Activated T-cell treated with anti-CD3 and anti-CD28 coated beads, Interleukin-2, amount 50 U/mL, for 4 hours (primary cell): ENCODE measurements at places on chromosomes 4 and X.

- no peak for DNase-seq
Measured at GRCh38 chrX:55783723-55784122, 66.2 kb downstream of the RRAGB start.

DNA sequence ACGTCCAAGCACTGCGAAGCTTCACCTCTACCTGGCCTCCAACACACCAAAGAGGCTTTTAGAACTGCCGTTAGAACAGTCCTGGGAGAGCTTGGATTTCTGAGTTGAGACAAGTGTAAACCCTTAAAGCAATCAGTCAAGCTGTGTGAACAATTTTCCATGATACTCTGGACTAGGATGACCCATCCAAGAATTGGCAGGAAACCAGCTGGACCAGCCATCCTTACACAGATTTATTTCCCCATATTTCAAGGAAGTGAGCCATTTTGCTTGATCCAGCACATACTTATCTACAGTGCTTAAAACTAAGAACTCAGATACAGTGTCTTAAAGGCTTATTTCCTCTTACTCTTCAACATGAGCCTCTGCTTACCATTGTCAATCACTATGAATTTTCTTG lies 340.7 kb upstream of the HS3ST1 start:
- no peak for DNase-seq

DNA sequence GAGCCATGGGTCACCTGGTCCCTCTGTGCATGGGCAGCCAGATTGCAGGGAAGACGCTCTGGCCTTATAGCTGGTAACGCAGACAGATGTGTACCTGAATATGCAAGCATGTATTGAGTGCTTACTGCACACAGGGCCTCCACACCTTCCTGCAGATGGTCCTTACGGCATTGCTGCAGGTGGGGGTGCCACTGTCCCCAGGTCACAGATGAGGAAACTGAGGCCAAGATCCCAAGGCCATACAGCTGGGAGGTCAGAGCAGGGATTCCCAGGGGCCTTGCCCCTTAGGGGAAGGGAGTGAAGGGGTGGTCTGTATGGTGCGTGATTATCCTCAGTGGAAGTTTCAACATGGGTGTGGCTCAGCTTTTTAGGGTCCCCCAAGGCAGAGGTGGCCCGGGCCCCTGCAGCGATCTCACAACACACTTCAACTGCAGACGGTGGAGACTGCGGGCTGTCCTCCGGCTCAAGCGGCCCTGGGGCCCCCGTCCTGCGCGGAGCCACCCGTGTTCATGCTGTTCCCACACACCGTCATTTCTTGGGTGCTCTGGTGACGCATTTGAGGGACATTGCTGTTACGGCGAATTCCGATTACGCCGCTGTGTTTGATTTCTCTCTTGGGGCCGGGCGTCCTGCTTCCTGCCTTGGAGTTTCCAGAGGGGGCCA lies 8.1 kb downstream of the DOK7 start:
- no peak for DNase-seq

DNA sequence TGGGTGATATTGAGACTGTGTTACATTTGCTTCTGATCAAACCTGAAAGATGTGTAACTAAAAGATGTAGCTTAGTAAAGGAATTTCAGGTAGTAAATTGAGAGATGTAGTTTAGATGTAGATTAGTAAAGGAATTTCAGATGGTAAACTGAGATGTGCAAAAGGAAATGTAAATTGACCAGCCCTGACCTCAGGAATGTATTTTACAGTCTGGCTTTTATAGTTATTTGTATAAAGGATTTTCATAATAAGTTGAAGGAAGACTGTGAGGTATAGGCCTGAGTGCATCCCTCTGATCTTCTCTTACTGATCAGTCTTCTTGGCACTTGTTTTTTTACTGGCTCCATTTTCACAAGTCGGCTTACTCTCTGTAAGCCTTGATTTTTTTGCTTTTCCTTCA lies 3.2 kb downstream of the KLHL2 start:
- DNase-seq, result no peak

DNA sequence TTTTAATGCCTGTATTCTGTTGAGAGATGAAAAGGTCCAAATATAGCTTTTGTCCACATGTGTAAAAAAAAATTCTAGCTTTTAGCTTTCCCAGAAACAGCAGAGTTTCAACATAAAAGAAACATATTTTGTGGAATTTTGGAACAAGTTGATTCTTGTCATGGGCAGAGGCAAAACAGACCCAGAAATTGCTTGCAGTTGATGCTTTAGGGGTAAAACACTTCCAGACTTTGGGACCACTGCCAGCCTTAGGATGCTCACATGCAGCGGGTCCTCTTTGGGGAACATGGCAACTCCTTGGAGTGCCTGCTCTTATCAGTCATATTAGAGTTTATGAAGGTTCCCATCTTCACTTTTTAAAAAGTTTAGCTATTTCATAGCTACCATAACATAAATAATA lies 30.4 kb downstream of the DCLK2 start:
- DNase-seq, result no peak

- DNase-seq, result no peak
Measured at GRCh38 chrX:790783-791360, 160.3 kb downstream of the SHOX start.

GRCh38 chrX:67094061-67094460 lies 449.8 kb upstream of the AR start:
- no peak for DNase-seq

- DNase-seq, result no peak
Measured at GRCh38 chr4:57342411-57342810, 232.2 kb upstream of the IGFBP7 start.
